ENCODE measurements at places on chromosomes 4 and X.

DNA sequence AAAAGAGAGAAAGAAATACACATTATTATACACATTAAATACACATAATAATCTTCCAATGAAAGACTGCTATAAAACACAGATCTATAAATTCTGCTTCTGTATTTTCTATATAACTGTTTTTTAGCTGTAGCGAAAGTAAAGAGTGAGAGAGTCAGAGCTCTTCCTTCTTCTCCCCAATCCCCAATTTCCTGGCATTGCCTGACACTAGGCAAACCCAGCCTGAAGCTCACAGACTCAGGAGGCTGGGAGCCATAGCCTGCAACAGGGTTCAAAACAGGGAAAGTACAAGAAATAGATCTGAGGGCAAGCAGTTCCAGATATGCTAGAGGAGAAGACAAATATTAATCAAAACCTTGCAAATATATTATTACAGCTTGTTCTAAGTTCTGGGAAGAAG, 201.6 kb downstream of the HNRNPD start:
- no peak for DNase-seq

GRCh38 chrX:30627818-30628652, 25.2 kb upstream of the GK start:
- DNase-seq = no peak

DNA sequence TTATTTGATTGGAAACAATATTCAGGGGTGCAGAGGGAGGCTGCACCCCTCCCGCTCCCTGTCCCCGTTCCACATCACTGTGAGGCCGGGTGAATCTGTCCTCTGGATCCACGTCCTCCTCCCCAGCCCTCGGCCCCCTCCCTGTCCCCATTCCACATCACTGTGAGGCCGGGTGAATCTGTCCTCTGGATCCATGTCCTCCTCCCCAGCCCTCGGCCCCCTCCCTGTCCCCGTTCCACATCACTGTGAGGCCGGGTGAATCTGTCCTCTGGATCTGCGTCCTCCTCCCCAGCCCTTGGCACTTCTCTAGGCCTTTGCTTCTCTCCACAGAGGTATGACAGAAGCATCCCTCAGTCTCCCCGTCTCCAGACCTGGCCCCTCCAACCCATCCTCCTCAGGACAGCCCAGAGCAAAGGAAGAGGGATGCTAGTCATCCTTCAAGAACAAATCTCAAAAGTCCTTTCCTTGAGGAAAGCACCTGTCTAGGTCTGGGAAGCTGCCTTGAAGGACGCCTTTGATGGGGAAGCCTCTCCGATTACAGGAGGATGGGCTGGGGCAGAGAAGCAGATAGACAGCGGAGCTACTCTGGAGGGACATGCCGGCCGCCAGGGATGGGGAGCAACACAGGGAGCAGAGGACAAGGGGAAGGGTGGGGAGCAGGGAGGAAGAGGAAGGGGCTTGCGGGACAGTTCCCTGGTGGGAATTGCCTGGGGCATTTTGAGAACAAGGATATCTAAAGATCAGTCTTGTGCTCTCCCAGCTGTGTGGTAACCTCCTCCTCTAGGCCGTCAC, 10.8 kb upstream of the AFAP1 start:
- DNase-seq = peak; percentile 62

DNA sequence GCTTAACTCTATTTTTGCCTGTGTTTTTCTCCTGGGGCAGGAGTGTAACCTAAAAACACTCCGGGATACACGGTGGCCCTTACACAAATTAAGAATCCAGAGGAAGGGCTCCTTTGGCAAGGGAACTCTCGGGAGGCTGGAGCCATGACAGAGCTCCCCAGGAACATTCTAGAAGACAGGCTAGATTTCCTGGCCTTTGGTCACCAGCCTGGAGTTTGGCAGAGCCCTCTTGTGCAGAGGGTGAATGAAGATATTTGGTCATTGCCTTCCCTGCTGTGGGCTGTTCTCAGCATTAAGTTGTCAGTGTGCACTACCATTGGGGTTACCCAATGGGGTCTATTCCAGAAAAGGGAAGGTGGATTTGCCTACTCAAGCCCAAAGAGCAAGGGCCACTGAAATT, 53.8 kb upstream of the LNX1 start:
- no peak for DNase-seq

DNA sequence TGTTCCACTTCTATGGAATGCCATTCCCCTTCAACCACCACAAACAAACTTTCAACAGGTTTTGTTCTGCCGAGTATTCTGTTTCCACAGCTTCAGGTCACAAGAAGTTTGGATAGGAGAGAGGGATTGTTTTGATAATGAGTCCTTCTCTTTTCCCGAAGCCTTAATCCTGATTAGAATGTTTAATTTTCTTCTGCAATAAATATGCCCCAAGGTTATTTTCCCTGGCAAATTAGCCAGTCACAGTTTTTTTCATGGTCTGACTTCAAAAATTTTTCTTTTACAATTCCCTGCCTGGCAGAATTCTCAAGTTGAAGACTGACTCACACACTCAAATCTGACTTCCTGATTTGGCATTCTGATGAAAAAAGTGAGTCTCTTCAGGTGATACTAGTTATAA, 33.1 kb upstream of the EDNRA start:
- no peak for DNase-seq

DNA sequence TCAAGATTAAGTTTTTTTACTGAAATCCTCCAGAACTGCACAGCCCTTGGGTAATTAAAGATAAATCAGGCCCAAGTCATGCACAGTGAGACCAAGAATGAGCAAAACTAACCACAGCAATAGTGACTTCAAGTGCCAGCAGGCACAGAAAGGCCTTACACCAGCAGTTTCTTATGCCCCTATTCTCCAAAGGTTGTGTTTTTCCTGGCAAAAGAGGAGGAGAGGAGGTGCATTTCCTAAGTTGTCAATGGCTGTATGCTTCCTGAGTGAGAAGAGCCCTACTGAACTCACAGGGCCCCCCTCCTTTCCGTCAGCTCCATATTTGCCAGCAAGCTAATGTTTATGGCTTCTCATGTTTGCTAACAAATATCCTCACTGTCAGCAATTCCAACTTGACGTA, 418.7 kb upstream of the INTU start:
- no peak for DNase-seq

- DNase-seq = no peak
These were observed 38.6 kb upstream of the NEIL3 start for GRCh38 chr4:177271091-177271490.

GRCh38 chrX:17608888-17609287, 128.4 kb upstream of the SCML1 start:
- no peak for DNase-seq

GRCh38 chr4:79176351-79176750, 149.5 kb downstream of the NAA11 start:
- no peak for DNase-seq

- no peak for DNase-seq
These were observed 46.7 kb downstream of the FGF16 start for GRCh38 chrX:77493677-77494553.

DNA sequence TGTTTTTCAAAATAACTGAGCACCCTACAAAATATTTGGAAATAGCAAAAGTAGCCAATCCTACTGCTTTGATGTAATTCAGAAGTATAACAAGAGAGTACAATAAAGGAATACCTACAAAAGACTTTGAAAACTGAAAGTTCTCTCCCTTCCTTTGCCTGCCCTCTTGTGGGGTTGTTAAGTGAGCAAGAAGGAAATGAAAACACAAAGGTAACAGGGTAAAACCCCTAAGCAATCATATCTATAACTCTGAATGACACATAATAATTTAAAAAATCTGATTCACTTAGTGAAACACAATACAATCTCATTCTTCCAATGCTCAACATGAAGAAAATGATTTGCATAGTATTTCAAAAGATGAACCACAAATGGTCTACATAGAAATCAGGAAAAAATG, 98.2 kb downstream of the FRYL start:
- no peak for DNase-seq

DNA sequence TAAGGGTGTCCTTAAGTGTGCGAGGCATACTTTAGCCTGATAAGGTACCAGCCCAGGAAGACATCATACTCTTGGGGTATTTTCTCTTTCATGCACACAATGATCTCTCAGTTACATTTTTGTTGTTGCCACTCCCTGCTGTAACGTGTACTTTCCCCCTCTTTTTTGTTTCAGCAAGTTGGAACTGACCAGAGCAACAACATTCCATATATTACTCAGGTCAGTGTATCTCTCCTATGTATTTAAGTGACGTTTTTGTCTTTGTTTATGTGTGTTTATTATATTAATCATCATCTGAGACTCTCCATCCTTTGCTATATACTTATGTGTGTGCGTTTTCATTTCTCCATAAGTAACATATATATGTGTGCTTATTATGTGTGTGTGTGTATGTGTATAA, 71.3 kb upstream of the VBP1 start:
- DNase-seq = no peak

- no peak for DNase-seq
These were observed 38.8 kb downstream of the BTC start for GRCh38 chr4:74755486-74755885.

- no peak for DNase-seq
These were observed 118.9 kb downstream of the TMA16 start for GRCh38 chr4:163613383-163613782.

DNA sequence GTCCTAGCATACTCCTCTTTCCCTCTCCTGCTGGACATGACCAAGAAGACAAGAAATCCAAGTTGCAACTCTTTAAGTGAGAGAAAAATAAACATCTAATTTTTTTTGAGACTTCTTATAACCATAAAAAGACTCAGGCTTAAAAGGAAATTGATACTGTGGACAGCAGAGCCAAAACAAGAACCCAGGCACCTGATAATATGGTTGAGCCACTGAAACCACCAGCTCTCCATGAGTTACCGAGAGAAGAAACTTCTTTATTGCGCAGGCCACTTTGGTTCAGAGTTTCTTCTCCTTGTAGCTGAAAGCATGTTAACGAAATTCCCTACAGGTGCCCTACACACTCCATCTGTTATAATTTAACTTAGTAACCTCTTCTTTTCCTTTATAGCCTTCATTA, 11.3 kb upstream of the SPCS3 start:
- DNase-seq = no peak

DNA sequence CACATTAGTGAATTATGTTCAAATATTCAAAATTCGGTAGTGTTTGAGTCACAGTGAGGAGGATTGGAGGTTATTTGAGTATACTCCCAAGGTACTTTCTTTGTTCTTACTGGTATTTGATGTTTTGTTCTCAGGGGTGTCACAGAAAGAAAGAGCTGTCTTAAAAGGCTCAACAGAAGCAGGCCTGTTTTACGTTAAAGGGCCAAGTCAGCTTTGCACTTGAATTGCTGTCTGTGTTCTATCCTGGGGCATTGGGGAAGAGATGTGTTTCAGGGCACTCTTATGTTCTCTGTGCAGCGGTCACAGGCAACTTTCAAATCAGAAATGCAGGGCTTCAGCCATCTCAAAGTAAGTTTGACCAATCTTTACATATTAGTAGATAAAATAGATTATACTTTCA, 1113.1 kb upstream of the LCORL start:
- no peak for DNase-seq

DNA sequence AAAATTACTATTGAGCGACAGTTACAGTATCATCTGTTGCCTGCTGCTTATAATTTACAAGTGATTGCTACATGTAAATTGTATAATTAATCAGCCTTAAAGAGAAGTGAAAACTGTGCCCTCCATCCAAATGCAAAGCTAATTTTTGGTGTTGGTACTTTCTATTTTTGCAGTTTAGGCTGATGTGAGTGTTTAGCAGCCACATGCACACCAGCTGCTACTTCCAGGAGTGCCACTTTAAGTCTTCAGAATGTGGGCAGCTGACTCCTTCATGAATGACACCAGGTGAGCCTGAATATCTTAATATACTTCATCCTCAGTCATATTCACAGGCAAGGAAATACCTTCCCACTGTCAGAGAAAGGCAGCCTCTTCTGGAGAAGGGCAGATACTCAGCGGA, 149.8 kb upstream of the RASGEF1B start:
- DNase-seq = no peak

DNA sequence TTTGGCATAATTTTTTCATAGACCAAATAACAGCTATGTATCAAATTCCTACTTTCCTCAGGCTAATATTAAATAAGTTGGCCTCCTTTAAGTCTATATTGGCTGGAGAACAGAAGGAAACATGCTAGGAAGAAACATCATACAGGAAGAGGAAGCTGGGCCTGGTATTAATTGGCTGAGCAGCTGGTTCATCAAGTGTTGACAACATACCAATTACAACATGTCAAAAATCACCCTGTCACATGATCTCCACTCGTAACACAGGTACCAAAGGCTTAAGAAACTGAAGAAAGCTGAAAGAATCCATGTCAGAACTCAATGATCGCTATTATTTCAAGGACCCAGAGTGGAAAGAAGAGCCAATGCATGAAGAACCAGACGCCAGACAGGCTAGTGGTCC, 10.5 kb downstream of the WDFY3 start:
- DNase-seq = no peak

- DNase-seq = no peak
These were observed 127.2 kb downstream of the FNIP2 start for GRCh38 chr4:158895797-158896576.

DNA sequence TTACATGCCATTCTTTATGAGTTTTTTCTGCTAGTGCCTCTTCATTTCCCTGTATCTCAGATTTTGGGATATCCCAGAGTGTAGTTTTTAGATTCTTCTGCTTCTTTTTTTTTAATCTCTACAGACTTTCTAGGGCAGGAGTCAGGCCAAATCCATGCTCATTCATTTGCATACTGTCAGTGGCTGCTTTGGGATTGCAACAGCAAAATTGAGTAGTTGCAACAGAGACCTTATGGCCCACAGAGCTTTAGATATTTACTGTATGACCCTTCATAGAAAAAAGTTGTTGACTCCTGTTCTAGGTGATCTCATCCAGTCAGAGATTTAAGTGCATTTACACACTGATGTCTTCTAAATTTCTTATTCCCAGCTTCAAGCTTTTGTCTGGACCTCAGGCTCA, 35.3 kb downstream of the ARFIP1 start:
- no peak for DNase-seq

GRCh38 chrX:20825984-20826383, 548.2 kb upstream of the CNKSR2 start:
- DNase-seq = no peak

GRCh38 chr4:170162416-170162815, 72.7 kb upstream of the AADAT start:
- DNase-seq = no peak

DNA sequence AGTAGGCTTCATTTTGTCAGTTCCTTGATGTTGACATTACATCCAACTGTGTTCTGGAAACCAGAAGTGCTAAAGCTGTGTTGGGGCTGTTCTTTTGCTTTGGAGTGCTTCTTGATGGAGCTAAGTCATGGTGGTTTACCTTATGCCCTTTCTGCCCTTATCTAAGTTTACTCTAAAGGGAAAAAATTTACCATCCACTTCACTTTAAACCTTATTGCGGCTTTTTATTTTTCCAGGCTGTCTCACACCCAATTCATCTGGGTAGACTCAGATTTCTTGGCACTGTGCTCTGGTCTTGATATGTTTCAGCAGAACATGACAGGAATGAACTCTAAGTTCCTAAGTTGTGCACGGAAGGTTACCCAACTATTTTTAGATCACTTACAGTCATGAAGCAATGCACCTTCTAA, 104.7 kb upstream of the TTC29 start:
- no peak for DNase-seq

- DNase-seq = no peak
These were observed 180.3 kb upstream of the GATB start for GRCh38 chr4:151940926-151941617.

GRCh38 chr4:101101072-101101471, 246.3 kb downstream of the PPP3CA start:
- DNase-seq = no peak

- no peak for DNase-seq
These were observed 19.2 kb downstream of the TMEM131L start for GRCh38 chr4:153485359-153485758.

Measured in posterior vena cava (tissue), 2 donors.